ENCODE measurements at places on chromosomes 12 and 14. TPM values are rescaled to one million over a fixed set of nuclear protein-coding genes. Genes with fewer than 3 reads are reported as not detected.

- DNase-seq: no peak
Measured at GRCh38 chr14:104788161-104788818, 7.3 kb downstream of the AKT1 start.

FMNL3 gene
- 23.6 TPM for total RNA-seq

- no peak for DNase-seq
Measured at GRCh38 chr14:34098985-34099349, 148.1 kb upstream of the EGLN3 start.

DNA sequence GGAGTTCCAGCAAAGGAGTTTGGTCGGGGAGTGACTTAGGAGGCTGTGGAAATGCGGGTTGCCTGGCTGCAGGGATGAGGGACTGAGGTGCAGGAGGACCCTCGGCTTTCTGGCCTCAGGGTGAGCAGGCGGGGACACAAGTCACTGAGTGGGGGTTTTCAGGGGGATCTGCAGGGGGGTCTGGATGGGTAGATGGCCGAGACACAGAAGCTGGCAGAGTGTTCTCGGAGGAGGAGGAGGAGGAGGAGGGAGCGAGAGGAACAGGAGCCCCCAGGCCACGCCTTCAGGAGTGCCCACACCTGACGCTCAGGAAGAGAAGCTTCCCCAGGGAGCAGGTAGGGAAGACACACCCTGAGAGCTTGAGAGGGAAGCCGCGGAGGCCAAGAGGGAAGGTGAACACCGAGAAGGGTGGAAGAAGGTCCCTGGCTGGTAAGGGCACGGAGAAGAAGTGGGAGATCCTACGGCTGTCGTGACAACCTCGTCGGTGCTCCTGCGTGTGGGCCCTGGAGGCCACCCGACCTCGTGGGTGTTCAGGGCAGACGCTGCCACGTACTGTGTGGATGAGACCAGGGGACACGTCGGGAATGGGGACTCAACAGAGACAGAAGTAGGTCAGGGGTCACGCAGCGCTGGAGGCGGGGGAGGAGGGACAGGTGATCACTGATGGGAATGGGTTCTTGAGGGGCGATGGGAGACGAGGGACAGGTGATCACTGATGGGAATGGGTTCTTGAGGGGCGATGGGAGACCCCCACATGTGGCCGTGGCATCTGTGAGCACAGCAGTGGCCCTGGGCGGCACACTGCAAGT lies 109.4 kb downstream of the PIWIL1 start:
- no peak for DNase-seq

- DNase-seq: no peak
Measured at GRCh38 chr14:93778856-93779629, 9.2 kb downstream of the PRIMA1 start.

GRCh38 chr12:39814626-39815025 lies 195.0 kb upstream of the ABCD2 start:
- DNase-seq: no peak

GRCh38 chr14:84546236-84546635 lies 983.7 kb upstream of the FLRT2 start:
- no peak for DNase-seq

PAPLN gene
- 43.8 TPM for total RNA-seq

- DNase-seq: no peak
Measured at GRCh38 chr14:104291123-104292000, 153.0 kb downstream of the KIF26A start.

GRCh38 chr14:92633724-92634123 lies 114.7 kb downstream of the LGMN start:
- DNase-seq: no peak

- DNase-seq: no peak
Measured at GRCh38 chr12:88579161-88579517, 1.1 kb downstream of the KITLG start.

GZMB gene
- total RNA-seq: 1.7 TPM

SLC25A47 gene
- total RNA-seq: 0.37 TPM

GRCh38 chr14:76977793-76978720 lies 50.5 kb downstream of the IRF2BPL start:
- peak; percentile 68 for DNase-seq

DNA sequence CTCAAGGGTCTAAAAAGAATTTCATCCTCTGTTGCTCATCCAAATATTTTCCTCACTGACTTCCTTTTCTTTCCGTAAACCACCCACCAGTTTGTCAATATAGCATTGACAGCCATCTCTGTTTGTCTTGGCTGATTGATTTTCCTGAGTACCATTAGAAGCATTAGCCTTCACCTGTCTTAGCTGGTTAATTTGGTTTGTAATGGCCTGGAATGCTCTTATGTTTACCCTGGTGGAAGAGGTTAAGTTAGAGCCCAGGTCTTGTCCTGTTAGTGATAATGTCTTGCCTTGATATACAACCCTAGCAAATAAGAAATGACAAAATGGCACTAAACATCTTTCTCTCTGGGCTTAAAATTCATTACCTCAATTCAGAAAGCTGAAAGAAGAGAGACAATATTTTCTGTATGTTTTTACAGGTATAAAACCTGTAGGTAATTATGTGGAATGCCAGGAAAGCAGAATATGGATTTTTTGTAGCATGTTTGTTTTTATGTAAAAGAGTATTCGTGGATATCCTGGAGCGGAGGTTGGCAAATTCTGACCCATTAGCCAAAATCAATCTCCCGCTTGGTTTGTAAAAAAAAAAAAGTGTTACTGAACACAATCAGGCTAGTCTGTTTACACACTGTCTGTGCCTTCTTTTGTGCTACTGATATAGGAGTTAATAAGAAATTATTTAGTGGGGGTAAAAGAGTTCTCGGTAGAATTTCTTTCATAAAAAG lies 224.4 kb upstream of the DAAM1 start:
- DNase-seq: no peak

ALG10B gene
- 3.2 TPM for total RNA-seq

HAL gene
- total RNA-seq: 1.2 TPM

GRCh38 chr12:54082397-54082892 lies 28.8 kb downstream of the HOXC4 start:
- DNase-seq: no peak

- DNase-seq: no peak
Measured at GRCh38 chr12:72610854-72611358, 338.7 kb downstream of the TRHDE start.

KRT3 gene
- not detected for total RNA-seq

- no peak for DNase-seq
Measured at GRCh38 chr14:104353221-104353920, 215.0 kb downstream of the KIF26A start.

- no peak for DNase-seq
Measured at GRCh38 chr12:1613860-1614259, 15.2 kb upstream of the WNT5B start.

DNA sequence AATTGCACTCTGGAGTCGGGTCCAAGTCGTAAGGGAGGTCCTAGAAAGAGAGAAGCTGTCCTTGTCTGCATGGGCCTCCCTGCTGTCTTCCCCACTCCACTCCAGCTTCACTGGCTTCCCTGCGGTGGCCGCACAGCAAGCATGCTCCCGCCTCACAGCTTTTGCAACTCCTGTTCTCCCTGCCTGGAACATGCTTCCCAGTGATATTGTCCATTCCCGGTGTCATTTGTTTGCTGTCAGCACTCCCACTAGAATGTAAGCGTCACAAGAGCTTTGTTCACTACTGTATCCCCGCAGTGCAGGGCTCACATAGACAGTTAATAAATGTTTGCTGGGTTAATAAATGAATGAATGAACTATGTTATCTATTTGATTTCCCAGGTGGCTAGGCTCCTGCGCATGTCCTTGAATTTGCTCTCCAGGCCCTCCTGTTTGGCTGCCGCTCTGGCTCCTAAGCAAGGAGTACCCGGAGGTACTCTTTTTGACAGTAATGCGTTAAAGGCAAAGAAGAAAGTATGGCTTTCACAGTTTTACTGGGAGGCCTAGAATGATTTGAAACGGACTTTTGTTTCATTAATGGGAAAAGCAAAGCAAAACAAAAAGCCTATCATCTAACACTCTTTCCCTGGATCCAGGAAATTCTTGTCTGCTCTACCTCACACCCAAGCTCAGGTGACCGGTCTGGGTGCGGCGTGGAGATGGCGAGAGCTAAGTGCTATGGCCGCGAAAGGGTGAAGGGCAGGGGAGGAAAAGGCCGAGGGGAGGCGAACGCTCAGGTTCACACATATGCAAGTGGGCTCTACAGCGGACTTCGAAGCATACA lies 6.2 kb upstream of the SLC7A7 start:
- no peak for DNase-seq

TBC1D30 gene
- total RNA-seq: 20.9 TPM

SLC2A3 gene
- total RNA-seq: 139 TPM

PIWIL1 gene
- not detected for total RNA-seq

DNA sequence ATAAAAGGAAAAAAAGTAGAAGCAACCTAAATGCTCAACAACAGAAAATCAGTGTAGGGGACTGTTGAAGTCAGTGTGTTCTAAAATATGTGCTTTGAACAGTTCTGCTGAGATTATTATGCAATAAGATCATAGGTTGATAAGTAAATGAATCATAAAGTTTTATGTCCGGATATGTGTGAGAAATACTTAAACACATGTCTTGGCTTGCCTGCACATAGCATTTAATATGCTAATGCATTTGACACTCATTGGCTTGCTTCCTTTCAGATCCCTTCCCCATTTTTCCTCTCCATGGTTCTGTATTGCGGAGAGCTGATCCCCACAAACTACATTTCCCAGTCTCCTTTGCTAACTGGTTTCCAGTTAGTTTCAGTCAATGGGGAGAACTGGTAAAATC lies 573.8 kb upstream of the TBX3 start:
- DNase-seq: no peak

IFT43 gene
- 32.8 TPM for total RNA-seq

- no peak for DNase-seq
Measured at GRCh38 chr12:120598674-120599463, 17.7 kb upstream of the POP5 start.

GRCh38 chr14:20719777-20720176 lies 25.9 kb upstream of the EDDM3A start:
- DNase-seq: no peak

NFATC4 gene
- total RNA-seq: 23.5 TPM

GRCh38 chr14:29627137-29627536 lies 300.5 kb downstream of the PRKD1 start:
- DNase-seq: no peak

- no peak for DNase-seq
Measured at GRCh38 chr12:3075315-3075714, 1.9 kb upstream of the TSPAN9 start.

GRCh38 chr12:42903736-42904135 lies 314.2 kb upstream of the PRICKLE1 start:
- no peak for DNase-seq

ABCB9 gene
- 3.6 TPM for total RNA-seq

PZP gene
- 1.6 TPM for total RNA-seq

DNA sequence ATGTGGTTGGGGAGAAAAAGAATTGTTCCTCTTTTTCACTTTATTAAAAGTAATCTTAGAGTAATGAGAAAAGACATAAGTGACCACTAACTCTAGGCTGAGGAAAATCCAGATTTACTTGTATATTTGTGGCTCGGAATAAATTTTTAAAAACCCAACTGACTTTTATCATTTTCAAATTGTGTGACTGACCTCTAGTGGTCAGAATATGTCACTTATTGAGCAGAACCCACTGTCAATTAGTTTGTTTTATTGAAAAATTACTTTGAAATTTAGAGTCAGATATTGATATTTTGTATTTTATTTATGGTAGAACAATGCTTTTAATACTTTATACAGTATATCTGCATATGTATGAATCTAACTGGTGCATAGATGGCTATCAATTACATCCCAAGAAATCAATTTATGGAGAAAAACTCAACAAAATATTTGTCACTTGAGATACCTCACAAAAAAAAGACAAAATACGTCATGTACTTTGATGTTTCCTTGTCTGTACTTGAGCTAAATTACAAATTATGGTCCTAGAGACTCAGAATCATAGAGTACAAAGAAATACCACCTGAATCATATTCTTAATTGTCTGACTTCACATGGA lies 229.4 kb downstream of the CNTN1 start:
- no peak for DNase-seq

NGB gene
- total RNA-seq: not detected

- no peak for DNase-seq
Measured at GRCh38 chr12:113831476-113831875, 134.6 kb downstream of the RBM19 start.

DNA sequence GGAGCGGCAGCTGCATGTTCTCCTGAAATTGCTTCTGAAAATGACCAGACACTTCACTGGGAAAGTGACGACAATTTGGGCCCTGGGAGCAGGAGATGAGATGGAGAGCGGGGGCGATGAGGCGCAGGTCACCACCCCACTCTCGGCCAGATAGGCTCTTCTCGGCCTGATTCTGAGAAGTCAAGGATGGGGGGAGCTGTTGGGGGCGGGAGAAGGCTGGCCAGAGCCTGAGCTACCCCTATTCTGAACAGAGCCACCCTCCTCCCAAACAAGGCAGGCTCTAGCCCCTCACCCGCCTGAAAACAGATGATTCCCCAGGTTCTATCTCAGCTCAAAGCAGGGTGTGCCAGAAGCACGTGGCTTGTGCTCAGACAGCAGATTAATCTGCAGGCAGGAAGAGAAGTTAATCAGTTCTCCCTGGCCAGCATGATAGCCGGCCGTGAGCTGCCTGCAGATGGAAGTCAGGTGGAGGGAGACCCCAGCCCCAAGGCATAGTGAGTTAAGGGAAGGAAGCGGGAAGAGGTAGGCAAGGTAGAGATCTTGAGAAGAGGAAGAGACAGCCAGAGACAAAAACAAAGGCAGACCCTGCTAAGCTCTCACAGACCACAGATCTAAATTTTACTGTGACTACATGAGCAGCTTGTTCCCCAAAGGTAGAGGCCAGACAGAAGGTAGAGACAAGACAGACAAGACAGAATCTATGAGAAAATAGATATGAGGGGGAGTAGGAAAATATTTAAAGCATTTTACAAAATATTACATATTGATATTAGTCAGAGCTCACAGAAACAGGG lies 10.9 kb upstream of the TAC3 start:
- DNase-seq: no peak

DNA sequence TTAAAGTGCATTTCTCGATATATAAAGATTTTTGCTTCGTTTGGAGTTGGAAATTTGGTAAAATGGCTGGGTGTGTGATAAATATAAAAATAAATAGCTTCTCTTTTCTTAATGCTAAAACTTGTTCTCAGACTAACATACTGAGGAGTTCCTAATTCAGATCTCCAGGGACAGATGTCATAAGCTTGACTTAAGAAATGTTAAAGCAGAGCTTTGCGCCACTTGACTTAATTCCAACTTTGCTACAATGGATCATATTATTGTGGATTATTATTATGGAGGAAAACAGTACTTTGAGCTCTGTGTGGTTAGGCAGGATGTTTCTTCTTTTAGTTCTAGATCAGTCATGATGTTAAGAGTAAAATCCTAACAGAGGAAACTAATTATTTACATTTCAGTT lies 33.8 kb downstream of the GNG2 start:
- no peak for DNase-seq

- no peak for DNase-seq
Measured at GRCh38 chr12:1443421-1444141, 150.8 kb downstream of the FBXL14 start.

DNA sequence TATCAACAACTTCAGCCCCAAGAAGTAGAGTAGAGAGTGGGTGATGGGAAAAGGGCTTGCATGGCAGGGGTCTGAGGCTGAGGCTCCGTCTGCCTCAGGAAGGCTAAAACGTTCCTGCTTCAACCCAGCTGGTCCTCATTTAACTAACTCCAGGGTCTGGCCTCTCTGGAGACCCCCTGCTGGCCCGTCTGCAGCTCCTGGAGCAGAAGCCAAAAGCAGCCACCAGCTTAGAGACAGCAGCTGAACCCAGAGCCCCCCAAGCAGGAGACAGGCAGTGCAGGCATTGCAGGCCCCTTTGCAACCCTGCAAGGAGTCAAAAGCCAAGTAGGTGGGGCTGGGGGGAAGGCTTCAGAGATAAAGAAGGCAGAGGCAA lies 25.1 kb upstream of the LTBP2 start:
- DNase-seq: no peak

ANKRD33 gene
- not detected for total RNA-seq

GRCh38 chr14:74649673-74650072 lies 37.6 kb upstream of the LTBP2 start:
- DNase-seq: no peak
